ENCODE measurements at places on chromosomes 2 and 18.

GRCh38 chr2:232997749-232998665, 15.0 kb downstream of the NGEF start:
- no peak for DNase-seq

GRCh38 chr18:22267697-22268096, 98.3 kb downstream of the GATA6 start:
- no peak for DNase-seq

GRCh38 chr2:32496662-32497061, 131.2 kb upstream of the TTC27 start:
- no peak for DNase-seq

- DNase-seq, result no peak
These were observed 1458.7 kb upstream of the ACVR2A start for GRCh38 chr2:146386096-146386495.

- DNase-seq, result no peak
These were observed 192.7 kb downstream of the ANAPC1 start for GRCh38 chr2:111691164-111691875.

DNA sequence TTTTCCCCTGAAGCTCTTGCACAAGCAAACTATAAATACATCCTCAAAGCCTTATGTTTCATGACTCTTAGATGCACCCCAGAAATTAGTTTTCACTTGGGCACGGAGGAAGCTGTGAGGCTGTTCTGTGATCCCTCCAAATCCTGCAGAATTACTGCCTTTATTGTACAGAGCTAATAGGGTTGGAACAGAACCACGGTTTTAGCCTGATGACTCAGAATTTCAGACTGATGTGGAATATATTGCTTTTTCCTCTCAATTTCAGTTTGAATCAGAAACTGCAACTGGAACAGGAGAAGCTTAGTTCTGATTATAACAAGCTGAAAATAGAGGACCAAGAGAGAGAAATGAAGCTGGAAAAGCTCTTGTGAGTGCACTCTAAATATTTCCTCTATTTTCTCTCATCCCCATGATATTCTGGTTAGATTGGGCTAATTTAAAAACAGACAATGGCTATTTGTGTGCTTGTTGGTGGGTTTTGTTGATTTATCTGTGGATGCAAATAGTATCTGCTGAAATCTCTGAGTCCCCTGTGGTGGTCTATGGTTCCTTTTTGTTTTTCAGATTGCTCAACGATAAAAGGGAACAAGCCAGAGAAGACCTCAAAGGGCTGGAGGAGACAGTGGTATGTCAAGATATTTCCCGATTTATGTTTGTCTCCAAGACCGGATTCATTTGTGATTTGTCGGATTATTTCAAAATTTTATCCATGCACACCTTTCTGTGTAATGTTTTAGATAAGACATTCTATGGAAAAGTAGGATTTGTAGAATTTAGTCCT, 38.2 kb upstream of the LYPD6B start:
- no peak for DNase-seq

DNA sequence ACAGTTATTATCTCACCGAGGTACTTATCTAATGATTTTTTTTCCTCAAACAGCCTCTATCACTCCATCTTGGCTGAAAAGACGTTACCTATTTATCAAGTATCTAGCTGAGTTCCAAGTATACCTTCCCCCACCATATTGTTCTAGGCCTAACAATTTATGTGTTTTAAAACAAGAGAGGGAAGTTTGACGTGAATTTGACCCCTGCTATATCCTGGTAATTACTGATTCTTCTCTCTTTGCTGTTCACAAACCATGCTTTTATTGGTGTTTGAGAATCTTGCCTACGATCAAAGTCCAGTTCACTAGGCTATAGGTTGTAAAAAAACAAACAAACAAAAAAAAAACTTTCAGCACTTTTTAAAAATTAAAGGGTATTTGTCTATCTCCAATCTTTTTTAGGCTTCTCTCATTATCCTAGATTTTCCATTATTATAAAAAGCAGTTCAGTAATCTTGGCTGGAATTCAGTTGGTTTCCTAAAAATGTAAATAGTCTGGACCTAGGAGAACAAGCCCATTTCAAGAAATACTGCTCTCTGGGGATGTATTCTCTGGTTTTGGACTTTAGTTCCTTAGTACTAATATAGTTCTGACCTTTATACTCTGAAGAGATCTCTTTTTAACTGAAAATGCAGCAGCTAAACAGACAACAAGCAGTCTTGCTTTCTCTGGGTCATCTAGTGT, 505.4 kb downstream of the CPS1 start:
- no peak for DNase-seq

DNA sequence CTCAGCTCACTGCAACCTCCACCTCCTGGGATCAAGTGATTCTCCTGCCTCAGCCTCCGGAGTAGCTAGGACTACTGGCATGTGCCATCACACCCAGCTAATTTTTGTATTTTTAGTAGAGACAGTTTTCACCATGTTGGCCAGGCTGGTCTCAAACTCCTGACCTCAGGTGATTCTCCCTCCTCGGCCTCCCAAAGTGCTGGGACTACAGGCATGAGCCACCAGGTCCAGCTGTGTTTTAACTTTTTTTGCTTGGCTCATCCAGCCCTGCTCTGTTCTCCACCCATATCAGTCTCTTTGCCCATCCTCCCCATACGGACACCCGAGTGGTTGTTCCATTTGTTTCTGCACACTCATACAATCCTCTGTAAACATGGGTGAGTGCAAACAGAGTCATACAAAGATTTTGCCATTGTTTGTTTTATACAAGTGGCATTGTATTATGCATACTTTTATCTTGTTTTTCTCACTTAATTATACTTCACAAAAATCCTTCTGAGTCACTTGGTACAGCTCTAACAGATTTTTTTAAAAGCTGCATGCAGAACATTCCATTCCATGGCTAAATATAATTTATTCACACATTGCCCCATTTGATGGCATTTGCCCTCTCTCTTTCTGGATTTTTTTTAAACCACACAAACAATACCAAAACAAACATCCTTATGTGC, 5.3 kb downstream of the APOB start:
- DNase-seq, result no peak

GRCh38 chr18:74456017-74456348, 1.1 kb downstream of the DIPK1C start:
- DNase-seq, result no peak

DNA sequence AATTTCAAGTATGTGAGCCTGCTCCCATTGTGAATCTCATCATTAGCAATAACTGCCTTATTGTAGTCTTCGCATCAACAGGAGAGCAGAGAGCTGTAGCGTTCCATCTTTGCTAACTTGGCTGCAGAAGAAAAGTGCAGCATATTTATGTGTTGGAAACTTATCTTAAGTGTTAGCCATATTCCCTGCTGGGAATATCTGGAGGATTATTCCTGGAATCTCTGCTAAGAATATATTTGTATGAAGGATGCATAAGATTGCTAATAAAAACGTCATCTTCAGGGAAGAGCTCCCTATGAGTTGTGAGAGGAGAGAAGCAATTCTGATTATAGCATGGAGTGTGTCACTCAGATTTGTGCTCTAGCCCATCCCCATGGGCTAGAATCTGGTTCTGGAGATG, 115.1 kb upstream of the REG3G start:
- no peak for DNase-seq

DNA sequence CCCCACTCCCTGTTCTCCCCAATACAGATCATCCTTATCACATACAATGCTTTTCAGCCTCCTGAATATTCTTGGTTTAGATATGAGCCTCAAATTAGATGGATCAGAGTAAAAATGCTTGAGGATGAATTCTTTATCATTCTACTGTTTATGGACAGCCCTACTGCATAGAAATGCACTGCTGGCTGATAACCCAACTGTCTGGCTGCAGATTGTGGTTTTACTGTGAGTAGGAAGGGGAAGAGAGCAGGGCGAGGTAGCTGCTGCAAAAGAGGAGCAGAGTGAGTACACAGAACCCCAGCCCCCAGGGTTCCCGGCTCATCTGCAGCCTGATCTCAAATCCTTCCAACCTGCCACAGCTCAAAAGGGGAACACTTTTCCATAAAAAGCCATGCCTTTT, 29.4 kb upstream of the NCOA1 start:
- DNase-seq, result no peak

DNA sequence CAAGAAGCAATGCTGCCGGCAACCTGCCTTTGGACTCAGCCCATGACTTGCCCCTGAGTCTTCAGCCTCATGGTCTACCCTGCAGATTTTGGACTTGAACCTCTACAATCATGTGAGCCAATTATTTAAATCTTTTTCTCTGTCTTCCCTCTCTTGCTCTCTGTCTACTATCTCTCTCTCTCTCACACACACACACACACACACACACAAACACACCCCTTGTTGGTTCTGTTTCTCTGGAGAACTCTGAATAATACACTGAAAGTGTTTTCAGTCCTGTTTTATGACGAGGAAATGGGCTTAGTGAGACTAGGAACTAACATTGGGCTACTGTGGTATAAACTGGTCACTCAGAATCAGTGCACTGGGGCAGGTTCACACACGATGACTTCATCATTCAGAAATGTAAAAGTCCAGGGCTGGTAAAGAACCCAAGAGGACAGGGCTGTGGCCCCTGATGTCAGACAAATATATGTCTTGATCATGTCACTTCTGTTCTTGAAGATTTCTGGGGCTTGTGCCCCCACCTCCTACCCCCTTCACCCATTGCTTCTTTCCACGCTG, 266.1 kb upstream of the SIX2 start:
- DNase-seq, result no peak

GRCh38 chr18:11834772-11835171, 16.4 kb upstream of the CHMP1B start:
- no peak for DNase-seq

- no peak for DNase-seq
These were observed 199.4 kb downstream of the IRS1 start for GRCh38 chr2:226600184-226600583.
